ENCODE measurements at places on chromosomes 3 and 15.
A peak's percentile ranks its signal among the peaks of the same experiment; 100 is the strongest.

DNA sequence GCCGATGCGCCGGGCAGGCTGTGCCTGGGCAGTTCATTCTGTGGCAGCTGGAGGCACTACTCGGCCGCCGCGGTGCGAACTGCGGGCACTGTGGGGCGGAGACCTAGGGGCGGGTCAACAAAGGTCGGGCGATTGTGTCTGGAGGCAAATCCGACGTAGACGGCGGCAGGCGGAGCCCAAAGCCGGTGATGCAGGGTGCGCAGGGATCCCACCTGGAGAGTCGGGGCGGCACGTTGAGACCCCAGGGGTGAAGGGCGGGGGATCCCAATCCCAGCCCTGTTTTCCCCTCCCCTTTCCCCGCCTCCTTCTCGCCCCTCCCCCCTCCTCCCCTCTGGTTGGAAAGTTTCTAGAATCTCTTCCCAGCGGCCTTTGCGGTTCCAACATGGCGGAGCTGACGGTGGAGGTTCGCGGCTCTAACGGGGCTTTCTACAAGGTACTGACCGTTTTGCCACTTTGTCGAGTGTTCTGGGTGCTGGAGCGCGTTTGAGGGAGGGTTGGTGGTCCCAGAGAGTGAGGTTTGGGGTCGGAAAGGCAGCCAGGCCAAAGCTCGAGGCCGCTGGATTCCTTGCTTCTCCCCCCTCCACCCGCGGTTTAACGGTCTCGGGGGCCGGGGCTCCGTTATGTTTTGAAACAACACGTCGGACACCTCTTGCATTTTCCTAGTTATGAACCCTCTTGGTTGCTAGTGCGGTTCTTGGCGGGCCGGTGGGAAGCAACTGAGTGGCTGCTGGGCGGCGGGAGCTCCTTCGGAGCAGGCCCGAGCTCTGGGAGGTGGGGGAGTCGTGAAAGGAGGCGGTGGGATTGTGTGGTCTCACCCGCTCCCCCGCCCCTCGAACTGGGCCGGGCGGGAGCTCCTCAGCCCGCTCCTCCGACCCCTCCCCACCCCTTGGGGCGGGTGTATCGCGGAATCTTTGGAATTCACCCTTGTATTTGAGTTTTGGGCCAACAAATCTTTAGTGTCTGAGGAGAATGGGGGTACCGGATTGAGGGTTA, at the start of gene FXR1:
TSS of gene FXR1 (plus strand) at position 367 of the 993 bp plus-strand sequence. CDS start at position 383, 16 bp downstream.
- DNase-seq = peak; percentile 96

DNA sequence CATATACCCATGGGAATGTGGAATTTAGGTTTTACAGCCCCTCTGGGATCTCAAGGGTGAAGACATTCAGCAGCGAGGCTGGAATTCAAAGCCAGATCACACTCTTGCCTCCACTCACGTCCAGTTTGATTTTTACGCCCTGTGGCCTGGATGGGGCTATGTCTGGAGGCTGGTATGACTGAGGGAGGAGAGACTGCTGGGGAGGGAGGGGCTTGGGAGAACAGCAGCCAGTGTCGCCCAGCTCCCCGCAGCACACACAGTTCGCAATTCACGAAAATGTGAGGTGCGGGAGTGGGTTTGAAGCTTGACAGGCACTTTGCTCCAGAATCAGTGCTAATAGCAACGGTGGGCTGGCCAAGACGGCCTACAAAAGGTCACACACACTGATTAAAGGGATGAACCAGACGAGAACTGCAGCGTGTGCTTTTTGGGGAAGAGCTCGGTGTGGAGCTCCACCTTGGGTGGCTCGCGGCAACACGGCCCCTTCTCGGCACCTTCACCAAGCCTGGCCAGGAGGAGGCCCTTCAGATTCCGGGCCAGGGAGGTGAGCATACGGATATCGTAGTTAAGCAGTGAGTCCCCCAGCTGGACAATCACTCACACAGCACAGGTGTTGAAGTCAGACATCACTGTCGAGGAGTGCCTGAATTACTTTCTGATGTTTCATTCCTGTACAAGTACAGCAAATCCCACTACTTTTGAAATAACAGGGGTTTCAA, 16.4 kb downstream of the EHD4 start:
- DNase-seq = no peak

GRCh38 chr3:98390366-98390765, at the start of gene OR5K3:
OR5K3 (plus strand) TSS chr3:98390666; CDS start chr3:98390666, 0 bp downstream.
- no peak for DNase-seq

GRCh38 chr3:38374221-38374620, 27.6 kb downstream of the XYLB start:
- DNase-seq = peak; percentile 65

- DNase-seq = no peak
These were observed 118.9 kb downstream of the FOXP1 start for GRCh38 chr3:71464613-71465012.

GRCh38 chr3:150874666-150875219, 30.5 kb downstream of the MINDY4B start:
- DNase-seq = no peak

Measured in activated effector memory CD4-positive, alpha-beta T cell treated with anti-CD3 and anti-CD28 coated beads, Interleukin-2, amount 50 U/mL, for 16 hours (primary cell).